Kidney epithelial cell (primary cell): ENCODE measurements at places on chromosomes 11 and 22.

DNA sequence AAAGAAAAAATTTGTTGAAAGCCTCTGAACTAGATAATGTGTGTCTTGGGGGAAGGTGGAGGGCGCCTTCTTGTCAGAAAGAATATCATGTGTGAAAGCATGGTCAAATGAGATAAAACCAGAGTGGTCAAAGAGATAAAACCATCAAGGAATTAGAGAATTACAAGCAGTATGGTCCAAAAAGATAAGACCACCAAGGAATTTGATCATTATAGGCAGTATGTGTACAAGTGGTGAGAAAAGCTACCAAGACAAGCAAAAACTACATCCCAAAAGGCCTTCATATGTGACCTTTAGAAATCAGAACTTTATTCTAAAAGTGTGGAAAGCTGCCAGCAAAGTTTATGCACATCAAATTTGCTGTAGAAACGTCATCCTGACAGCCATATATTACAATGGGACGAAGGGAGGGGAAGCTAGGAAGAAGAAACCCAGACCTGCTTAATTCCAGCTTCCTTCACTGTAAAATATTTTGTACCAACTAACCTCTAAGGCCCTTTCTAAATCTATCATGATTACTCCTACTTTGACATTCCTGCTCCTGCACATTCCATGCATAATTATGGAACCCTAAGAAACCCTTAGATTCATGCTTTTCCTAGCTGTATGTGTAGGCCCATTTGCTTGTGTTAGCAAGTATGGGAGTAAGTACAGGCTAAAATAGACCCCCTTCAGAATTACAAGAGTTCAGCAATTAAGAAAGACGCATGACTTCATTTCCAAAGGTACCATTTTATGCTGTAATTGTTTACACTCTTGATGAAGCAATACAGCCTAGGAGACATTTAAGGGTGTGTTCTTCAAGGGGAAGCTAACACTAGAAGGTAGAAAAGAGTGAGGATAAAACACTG lies 51.6 kb downstream of the LGR4 start:
- DNase-seq, result no peak

DNA sequence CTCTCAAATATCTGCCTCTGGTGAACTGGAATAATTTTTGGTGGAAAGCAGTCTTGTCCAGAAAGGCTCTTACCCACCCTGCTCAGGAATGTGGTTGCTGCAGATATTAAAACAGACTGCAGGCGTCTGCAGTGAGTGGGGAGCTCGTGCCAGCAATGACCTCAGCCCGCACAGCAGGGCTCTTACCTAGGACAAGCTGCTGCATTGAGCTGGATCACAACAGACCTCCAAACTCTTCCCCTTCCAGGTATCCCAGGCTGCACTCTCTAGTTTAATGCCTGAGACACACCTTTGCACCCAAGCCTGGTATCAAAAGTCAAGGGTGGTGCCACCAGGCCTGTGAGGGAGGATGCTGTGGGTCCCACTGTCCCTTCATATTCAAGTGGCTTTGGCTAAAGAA lies 69.7 kb upstream of the CDON start:
- DNase-seq, result no peak

DNA sequence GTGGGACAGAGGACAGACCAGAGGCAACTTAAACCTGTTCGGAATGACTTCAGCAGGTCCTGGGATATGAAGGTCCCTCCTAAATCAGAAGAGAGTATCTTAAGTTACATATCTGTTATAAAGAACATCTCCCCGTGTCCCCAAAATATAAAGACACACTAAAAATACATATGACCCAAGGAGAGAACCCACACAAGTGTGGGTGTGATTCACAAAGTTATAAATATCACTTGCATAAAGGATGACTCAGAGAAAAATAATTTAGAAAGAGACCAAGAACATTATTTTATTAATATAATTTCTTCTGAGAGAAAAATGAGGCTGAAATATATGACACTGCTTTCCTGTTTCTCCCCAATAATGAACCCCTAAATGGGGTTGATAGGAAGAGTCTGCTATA lies 14.2 kb downstream of the OR5B21 start:
- DNase-seq, result no peak

GRCh38 chr11:107157146-107157808 lies 139.0 kb upstream of the GUCY1A2 start:
- DNase-seq, result no peak

DNA sequence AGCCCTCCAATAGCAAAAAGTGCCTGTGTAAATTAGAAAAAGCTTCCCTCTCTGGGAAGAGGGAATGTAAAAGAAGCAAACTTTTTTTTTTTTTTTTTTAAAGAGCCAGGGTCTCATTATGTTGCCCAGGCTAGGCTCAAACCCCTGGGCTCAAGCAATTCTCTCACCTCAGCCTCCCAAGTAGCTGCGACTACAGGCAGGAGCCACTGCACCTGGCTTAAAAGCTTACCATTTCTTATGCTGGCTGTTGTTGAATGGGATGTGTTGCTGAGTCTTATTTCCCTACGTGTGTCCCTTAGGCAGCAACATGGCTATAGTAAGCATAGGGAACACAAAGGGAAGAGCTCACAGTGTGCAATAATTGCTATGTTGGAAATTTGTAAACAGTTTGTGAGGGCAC lies 225.5 kb upstream of the CCDC90B start:
- DNase-seq, result no peak

DNA sequence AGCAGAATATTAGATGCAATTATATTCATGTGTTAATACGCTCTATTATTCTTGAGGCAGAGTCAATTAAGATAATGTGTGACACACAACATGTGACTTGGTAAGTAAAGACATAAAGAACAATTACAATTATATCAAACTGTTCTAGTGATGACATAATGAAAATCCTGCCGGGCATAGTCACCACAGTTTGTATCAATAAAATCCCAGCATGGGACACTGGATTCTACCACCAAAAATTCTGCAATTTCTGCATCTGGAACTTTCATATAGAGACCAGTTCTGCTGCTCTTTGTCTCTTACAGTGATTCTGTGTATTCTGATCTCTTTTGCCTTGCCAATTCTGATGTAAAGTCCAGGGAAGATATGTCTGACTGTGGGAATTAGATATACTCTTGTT lies 495.6 kb upstream of the LRRC4C start:
- DNase-seq, result no peak

DNA sequence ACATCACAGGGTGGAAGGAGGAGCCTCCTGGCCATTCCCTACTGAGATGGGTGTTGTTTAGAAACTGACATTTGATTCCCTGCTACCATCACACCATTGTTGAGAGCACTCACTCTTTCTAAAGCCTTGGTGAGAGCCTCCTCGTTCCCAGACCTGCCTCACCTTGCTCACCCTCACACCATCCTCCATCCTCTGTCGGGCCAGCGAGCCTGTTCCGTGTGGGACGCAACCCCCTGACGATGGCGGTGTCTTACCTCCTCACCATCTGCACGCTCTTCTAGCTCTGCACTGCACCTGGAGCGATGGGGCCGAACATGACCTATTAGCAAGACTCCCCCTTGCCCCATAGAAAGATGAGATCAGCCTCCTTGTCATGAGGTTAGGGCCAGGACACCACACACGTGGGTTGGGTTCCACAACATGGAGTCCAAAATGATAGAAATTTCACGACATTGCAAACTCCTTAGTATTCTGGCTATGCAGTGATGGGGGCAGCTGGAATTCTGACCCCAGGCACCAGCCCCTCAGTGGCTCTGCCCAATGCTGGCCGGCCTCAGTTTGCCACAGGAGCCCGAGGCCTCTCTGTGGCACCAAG lies 1017.9 kb downstream of the TBC1D22A start:
- no peak for DNase-seq

- no peak for DNase-seq
Measured at GRCh38 chr11:13767471-13767870, 99.0 kb downstream of the FAR1 start.

DNA sequence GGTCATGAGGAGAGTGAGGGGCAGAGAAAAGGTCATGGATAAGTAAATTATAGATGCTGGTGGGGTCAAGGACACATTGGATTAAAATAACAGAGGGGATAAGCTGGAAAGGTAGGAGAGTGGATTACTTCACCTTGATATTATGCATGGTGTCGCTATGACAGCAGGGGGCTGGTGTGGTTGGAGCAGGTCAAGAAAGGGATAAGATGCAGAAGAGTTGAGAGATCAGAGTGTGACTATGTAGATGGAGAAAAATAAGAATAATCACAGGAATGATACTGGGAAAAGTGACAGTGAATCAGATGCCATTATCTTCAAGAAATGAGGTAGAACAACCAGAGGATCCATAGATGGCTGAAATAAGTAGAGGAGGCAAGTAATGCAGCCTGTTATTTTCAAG lies 29.4 kb upstream of the AMOTL1 start:
- DNase-seq, result no peak

DNA sequence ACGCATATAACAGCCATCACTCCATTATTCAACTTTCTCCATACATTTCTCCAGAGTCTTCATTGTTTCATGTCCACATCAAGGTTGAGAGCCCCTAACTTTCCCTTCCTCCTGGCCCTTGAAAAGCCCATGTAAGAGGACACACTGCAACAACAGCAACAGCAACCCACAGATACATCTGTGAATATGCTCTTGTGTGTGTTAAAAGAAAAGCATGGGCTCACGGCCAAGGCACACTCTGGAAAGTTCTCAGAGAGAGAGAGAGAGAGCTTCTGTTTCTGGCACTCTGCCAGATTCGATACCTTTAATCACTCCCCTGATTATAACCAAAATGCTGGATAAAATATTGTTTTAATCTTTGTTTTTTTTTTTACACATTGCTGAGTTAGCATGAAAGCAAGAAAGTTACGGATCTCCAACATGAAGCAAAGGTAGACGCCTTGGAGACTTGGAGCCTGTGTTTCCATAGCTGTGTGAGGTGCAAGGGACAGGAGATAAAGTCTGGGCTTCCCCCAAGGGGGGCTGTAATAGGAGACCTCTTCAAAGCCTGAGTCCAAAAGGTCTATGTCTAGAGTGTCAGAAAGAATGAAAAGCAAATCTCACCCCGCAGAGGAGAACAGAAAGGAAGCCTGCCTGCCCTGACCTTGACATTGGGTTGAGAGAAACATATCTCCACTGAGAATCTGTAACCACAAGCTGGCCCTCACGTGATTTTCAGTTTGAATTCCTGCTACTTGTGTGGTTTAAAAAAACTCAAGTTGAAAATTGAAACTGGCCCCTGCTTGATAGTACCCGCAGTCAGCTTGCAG lies 33.7 kb upstream of the MPPED1 start:
- no peak for DNase-seq

GRCh38 chr11:75193711-75194110 lies 42.8 kb downstream of the SLCO2B1 start:
- no peak for DNase-seq

DNA sequence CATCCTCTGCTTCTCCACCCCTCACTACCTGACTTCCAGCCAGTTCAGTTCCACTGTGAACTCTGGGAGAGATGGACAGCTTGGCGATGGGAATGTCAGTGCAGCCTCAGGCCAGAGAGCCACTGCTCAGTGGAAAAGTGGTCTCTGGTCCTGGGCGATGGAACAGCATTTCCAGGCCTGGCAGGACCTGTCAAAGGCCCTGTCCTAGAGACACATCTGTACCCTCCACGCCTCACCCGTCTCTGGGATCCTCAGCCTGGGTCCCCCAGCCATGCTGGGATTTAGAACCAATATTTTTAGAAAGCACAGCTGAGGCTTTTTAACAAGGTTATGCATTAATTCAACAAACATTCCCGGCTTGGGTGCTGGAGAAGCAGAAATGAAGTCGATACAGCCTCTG lies 165.7 kb downstream of the MN1 start:
- DNase-seq, result no peak

GRCh38 chr11:111691176-111691575 lies 75.0 kb downstream of the PPP2R1B start:
- no peak for DNase-seq

DNA sequence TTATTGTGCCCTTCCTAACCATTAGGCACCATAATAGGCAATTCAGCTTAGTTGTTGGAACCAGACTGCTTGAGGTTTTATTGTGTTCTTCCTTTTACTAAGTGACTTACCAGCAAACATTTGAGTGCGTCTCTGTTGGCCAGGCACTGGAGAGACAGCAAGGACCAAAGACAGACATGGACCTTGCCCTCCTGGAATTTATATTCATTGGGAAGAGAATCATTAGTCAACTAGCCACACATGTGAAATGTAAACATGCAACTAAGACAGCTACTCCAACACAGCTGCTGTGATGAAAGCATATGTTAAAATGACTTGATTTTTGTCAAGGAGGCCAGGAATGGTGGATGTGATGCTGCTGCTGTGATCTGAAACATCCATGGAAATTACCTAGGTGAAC lies 106.4 kb downstream of the TRAF6 start:
- no peak for DNase-seq

DNA sequence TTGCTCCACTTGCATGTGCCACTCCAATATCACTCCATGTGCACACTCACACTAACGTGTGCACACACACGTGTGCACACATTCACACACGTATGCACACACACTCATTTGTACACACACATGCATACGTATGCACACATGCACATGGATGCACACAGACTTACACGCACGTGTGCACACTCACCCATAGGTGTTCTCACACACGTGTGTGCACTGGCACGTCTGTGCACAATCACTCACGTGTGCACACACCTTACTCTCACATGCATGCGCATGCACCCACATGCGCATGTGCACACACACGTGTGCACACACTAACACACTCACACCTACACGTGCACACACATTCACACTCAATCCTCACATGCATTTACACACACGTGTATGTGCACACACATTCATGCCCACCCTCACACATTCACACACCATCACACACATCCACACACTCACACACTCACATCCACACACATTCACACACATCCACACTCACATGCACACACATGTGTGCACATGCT lies 9.3 kb upstream of the MS4A15 start:
- DNase-seq, result no peak
